HFFc6 (cell line): ENCODE measurements at places on chromosomes 3 and 15.

DNA sequence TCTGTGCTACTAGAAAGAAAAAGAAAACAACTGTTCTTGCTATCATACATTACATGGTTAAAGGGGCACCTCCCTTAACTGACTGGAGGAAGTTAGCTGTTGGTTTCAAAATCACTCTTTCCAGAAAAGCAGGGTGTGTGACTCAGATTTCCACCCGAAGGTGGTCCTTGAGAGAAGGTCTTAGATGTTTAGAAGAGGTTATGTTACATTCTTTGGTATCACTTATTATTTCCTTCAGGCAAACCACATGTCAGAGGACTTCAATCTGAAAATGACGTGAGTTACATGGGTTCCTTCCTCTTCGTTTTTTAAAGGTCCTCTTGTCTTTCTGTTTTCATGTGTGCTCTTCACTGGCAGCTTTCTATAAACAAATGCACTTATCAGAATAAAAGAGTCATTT lies 307.9 kb upstream of the CBLB start:
- no peaks in the 10 kb centered on the region for H3K36me3 ChIP-seq
- no peaks in the 10 kb centered on the region; the same call in 1 of the 2 replicates for H3K27me3 ChIP-seq
- H3K4me1 ChIP-seq = no peaks in the 10 kb centered on the region
- DNase-seq = no peak

DNA sequence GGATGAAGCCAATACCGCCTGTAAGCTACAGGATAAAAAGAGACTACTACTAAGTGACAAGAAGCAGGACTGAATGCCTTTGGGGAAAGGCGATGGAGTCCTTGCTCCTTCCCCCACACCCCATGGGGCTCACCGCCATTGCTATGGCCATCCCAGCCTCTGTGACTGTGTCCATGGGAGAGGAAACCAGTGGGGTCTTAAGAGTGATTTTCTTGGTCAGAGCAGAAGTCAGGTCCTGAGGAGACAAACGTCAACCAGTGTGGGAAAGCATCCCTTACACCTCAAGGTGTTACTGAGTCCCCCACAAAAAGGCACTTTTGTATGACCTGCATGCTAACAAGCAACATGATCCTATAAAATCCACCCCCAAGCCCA lies 913 bp downstream of the IMPDH2 start:
- H3K27ac ChIP-seq = peak overlapping the region; percentile 92
- H3K27me3 ChIP-seq = peaks cover 13% of the 10 kb centered on the region
- DNase-seq = no peak
- peaks cover 65% of the 10 kb centered on the region for H3K36me3 ChIP-seq
- H3K4me1 ChIP-seq = peaks cover 75% of the 10 kb centered on the region
- peak overlapping the region; percentile 95 for H3K4me3 ChIP-seq

- peaks cover 2% of the 10 kb centered on the region; the same call in 1 of the 2 replicates for H3K27me3 ChIP-seq
- peak overlapping the region; percentile 15; the same call in 1 of the 2 replicates for H3K27ac ChIP-seq
- no peak overlapping the region for H3K4me3 ChIP-seq
- peaks cover 22% of the 10 kb centered on the region for H3K36me3 ChIP-seq
- peaks cover 65% of the 10 kb centered on the region for H3K4me1 ChIP-seq
Measured at GRCh38 chr3:88105325-88105724, 44.4 kb upstream of the C3orf38 start.

DNA sequence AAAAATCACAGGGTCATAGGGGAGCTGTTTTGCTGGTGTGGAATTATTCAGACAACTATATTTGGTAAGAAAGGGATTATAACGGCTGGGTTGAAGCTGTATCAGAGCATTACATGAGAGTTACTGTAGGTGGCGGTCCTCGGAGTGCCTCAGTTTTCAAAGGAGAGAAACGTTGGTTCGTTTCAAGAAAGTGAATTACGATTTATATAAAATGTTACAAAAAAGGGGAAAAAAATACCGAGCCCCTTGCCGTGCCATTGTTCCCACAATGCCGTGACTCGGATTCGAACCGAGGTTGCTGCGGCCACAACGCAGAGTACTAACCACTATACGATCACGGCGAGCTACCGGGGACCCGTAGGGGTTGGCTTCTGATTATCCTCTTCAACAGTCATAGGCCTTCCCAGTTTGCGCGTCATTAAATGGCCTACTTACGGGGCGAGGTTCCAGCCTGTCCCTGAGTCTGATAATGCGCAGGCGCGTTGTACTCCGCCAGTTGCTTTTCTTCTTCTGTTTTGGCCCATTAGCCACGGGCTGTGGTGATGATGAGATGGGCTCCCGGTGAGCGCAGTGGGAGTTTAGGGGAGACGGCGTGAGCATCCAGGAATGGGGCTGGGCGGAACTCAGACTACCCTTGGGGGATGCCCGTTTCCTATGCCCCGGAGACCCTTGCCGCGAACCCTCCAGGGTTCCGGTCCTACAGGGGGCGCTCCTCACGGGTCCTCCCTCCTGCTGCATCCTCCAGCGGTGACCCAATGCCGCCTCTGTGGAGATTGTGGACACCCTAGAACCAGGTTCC lies 10.8 kb upstream of the SHF start:
- H3K36me3 ChIP-seq = no peaks in the 10 kb centered on the region
- peaks cover 5% of the 10 kb centered on the region for H3K27me3 ChIP-seq
- no peak overlapping the region; the same call in 1 of the 2 replicates for H3K27ac ChIP-seq
- no peak overlapping the region for H3K4me3 ChIP-seq
- H3K4me1 ChIP-seq = peaks cover 7% of the 10 kb centered on the region

DNA sequence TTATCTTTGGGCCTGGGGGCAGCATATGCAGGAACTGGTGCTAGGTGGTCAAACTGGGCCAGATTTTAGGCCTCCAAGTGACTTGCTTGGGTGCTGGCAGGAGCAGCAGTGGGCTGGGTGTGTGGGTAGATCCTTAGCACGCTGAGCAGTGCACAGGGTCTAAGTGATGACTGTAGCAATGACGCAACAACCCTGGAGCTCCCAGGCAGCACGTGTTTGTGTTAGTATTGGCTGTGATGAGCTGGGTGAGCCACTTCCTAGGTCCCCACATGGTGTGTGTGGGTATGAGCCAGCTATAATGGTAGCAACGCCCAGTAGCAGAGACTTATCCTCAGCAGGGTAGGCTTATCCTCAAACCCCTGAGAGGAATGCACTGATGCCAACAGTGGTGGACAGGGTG lies 570.6 kb upstream of the ROBO1 start:
- no peak for DNase-seq
- H3K27ac ChIP-seq = no peak overlapping the region
- H3K4me3 ChIP-seq = no peak overlapping the region
- H3K4me1 ChIP-seq = no peaks in the 10 kb centered on the region

- peak; percentile 100 for DNase-seq
- peaks cover 24% of the 10 kb centered on the region for H3K36me3 ChIP-seq
- peaks cover 46% of the 10 kb centered on the region for H3K4me1 ChIP-seq
- peak within 1 kb of the TSS; percentile 97 for H3K27ac ChIP-seq
Measured at GRCh38 chr3:101676765-101677435, at the start of gene ZBTB11. Gene ZBTB11, minus strand, starts transcription at chr3:101677132. Its CDS starts 218 bp downstream, at chr3:101676914.

DNA sequence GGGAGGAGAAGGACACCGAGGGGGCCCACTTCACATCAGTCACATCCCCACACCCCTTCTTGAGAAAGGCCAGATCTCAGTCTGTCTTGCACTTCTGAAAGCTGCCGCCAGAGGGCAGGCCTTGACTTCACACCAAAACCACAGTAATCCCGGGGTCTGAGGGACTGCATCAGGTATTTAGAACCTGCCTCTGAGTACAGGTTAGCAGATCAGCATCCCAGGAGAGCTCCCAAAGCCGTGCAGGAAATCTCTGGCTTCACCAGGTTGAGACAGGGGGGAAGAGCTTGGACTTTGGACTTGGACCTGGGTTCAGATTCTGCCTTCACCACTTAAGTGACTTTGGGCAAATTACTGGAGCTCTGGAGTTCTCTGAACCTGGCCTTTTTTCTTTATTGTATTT lies 50.3 kb downstream of the LHFPL4 start:
- H3K4me3 ChIP-seq = no peak overlapping the region
- no peak overlapping the region for H3K27ac ChIP-seq
- peaks cover 18% of the 10 kb centered on the region for H3K4me1 ChIP-seq
- peaks cover 24% of the 10 kb centered on the region for H3K27me3 ChIP-seq
- peak; percentile 24 for DNase-seq

- H3K27me3 ChIP-seq = peaks cover 13% of the 10 kb centered on the region; the same call in 1 of the 2 replicates
- DNase-seq = no peak
- H3K36me3 ChIP-seq = no peaks in the 10 kb centered on the region
- no peak overlapping the region for H3K4me3 ChIP-seq
Measured at GRCh38 chr15:60074181-60074885, 70.2 kb downstream of the FOXB1 start.

- peaks cover 25% of the 10 kb centered on the region for H3K36me3 ChIP-seq
- H3K4me1 ChIP-seq = peaks cover 26% of the 10 kb centered on the region
- H3K27ac ChIP-seq = no peak overlapping the region
- DNase-seq = no peak
- H3K27me3 ChIP-seq = peaks cover 4% of the 10 kb centered on the region
Measured at GRCh38 chr15:44532689-44533088, 4.3 kb upstream of the EIF3J start.

DNA sequence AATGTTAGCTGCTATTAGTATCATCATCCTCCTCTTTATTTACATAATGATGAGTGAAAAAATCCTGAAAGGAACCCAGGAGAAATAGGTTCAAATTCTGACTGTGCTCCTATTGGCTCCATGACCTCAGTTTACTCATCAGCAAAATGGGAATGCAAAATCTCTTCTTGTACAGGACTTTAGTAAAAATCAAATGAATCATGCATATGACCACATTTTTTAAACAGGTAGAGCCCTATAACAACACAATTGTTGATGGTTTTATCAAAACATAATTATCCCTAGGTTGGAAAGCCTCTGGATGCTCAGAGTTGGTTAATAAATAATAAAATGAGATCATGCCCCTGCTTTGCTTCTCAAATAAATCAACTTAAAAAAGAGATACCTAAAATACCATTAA lies 16.0 kb upstream of the NR2F2 start:
- no peak overlapping the region for H3K27ac ChIP-seq
- peaks cover 5% of the 10 kb centered on the region; the same call in 1 of the 2 replicates for H3K36me3 ChIP-seq
- peaks cover 49% of the 10 kb centered on the region for H3K4me1 ChIP-seq
- no peaks in the 10 kb centered on the region for H3K27me3 ChIP-seq

DNA sequence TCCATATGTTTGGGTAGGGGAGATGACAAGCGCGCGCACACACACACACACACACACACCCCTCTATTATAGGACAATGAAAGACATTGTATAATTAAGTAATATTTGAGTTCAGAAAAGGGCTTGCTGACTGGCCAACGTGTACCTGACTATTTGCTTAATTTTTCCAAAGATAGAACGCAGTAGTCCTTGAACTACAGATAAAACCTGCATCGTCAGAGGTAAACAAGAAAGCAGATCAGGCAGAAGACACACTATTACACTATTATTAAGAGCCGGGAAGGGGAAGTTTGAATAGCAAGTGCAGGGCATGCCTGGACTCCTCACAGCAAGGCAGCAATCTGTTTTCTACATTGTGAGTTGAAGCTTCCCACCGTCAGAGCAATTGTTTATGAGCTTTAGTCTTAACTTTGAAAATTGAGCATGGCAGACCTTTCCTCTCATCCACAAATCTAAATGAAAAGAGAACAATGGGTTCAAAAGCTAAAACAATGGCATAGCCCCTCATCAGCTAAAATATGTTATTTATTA lies 427.7 kb downstream of the GABRG3 start:
- H3K4me3 ChIP-seq = no peak overlapping the region
- peaks cover 4% of the 10 kb centered on the region; the same call in 1 of the 2 replicates for H3K36me3 ChIP-seq
- no peak for DNase-seq

DNA sequence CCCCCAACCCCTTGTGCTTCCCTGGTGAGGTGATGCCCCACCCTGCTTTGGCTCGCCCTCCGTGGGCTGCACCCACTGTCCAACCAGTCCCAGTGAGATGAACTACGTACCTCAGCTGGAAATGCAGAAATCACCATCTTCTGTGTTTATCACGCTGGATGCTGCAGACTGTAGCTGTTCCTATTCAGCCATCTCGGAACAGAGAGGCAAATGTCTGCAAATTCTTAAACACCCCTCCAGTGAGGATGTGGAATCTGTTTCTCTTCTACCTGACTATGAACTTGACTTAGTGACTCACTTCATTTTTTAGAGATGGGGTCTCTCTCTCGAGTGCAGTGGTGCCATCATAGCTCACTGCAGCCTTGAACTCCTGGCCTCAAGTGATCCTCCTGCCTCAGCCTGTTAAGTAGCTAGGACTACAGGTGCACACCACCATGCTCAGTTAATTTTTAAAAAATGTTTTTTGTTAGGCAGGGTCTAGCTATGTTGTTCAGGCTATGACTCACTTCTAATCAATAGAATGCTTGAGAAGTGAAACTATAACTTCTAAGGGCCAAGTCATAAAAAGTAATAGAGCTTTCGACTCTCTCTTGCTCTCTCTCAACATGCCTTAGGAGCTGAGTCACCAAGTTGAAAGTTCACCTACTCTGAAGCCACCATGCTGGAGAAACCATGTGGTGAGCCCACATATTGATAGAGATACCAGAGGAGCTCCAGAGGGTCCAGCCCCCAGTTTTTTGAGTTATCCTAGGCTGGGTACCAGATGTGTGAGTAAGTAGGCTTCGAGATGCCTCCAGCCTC lies 11.5 kb upstream of the PARP14 start:
- H3K4me1 ChIP-seq = peaks cover 18% of the 10 kb centered on the region
- peak; percentile 74 for DNase-seq
- H3K27ac ChIP-seq = no peak overlapping the region
- no peak overlapping the region for H3K4me3 ChIP-seq

DNA sequence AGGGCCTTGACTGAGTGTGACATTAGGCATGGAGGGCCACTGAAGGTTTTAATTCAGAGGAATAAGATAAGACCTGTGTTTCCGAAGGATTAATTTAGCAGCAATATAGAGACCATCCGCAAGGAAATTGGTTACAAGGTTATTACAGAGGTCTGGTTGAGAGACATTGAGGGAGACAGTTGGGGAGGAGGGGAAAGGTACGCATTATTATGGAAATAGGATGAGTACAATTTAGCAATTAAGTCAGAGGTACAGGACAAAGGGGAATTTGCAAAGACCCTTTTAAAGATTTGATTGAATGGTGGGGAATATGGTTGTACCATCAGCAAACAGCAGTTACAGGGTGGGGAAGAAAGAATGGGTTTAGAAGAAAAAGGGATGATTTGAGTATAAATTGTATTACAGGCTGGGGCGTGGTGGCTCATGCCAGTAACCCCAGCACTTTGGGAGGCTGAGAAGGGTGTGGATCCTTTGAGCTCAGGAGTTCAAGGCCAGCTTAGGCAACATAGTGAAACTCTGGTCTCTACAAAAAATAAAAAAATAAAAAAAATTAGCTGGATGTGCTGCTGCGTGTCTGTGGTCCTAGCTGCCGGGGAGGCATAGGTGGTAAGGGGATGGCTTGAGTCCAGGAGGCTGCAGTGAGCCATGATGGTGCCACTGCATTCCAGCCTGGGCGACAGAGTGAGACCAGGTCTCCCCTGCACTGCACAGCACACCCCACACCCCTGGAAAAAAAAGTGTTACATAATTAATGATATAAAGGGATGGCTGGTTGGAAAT lies 11.3 kb downstream of the ARL8B start:
- no peak for DNase-seq
- no peaks in the 10 kb centered on the region; the same call in 1 of the 2 replicates for H3K36me3 ChIP-seq
- H3K27ac ChIP-seq = peak overlapping the region; percentile 26; the same call in 1 of the 2 replicates
- H3K4me1 ChIP-seq = peaks cover 38% of the 10 kb centered on the region
- no peak overlapping the region for H3K4me3 ChIP-seq

DNA sequence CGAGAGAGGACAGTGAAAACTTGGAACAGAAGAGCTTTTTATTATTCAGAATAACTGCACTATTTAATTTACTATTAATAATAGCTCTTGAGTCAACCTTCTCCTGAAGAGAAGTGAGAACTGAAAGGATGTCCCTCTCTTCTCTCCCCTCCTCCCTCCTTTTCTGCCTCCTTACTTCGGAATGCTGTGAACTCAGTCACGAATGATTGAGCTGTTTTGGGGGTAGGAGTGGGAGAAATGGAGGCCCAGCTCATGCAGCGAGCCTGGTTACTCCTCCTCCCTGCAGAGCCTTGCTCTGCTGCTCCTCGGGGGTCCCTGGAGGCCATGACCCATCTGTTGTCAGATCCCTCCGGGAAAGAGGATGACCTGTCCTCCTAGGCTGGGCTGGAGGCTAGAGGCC lies 20.3 kb upstream of the INSYN1 start:
- no peak overlapping the region for H3K4me3 ChIP-seq
- no peak overlapping the region for H3K27ac ChIP-seq
